Activated CD4-positive, alpha-beta T cell treated with anti-CD3 and anti-CD28 coated beads, Interleukin-2, amount 10 ng/mL, durations not matched to agents 7 days and 5 days (primary cell): ENCODE measurements at places on chromosomes 1 and 21. TPM values are rescaled to one million over a fixed set of nuclear protein-coding genes. Genes with fewer than 3 reads are reported as not detected.

The MAGOH gene
- total RNA-seq, result 73.3 TPM

The IGSF21 gene
- total RNA-seq, result not detected

The NT5C1A gene
- not detected for total RNA-seq

The TDRD5 gene
- total RNA-seq, result not detected

The OR2M3 gene
- total RNA-seq, result not detected

The LGR6 gene
- total RNA-seq, result not detected

The FAM72B gene
- 25.6 TPM for total RNA-seq

The TSTD1 gene
- total RNA-seq, result 33.5 TPM

The GALE gene
- total RNA-seq, result 14.5 TPM

The OR2AK2 gene
- not detected for total RNA-seq

The ARHGEF11 gene
- 33.9 TPM for total RNA-seq

The PRR9 gene
- total RNA-seq, result not detected
